Femur (tissue), 1 donor: ENCODE measurements at places on chromosomes 1 and 21.

- DNase-seq, result peak; percentile 5
Measured at GRCh38 chr1:211639475-211640300, 35.7 kb downstream of the NEK2 start.

GRCh38 chr1:212926372-212926771 is 24.0 kb upstream of the VASH2 start:
- DNase-seq, result no peak

DNA sequence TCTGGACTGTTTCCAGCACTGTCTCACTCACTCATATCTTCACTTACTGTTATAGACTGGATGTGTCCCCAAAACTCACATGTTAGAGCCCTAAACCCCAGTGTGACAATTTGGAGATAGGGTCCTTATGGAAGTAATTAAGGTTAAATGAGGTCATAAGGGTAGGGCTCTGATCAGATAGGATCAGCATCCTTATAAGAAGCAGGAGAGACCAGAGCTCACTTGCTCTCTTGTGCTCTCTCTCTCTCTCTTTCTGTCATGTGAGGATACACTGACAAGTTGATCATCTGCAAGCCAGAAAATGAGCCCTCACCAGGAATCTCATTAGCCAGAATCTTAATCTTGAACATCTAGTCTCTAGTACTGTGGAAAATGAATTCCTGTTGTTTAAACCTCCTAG is 23.4 kb downstream of the TNR start:
- DNase-seq, result no peak

DNA sequence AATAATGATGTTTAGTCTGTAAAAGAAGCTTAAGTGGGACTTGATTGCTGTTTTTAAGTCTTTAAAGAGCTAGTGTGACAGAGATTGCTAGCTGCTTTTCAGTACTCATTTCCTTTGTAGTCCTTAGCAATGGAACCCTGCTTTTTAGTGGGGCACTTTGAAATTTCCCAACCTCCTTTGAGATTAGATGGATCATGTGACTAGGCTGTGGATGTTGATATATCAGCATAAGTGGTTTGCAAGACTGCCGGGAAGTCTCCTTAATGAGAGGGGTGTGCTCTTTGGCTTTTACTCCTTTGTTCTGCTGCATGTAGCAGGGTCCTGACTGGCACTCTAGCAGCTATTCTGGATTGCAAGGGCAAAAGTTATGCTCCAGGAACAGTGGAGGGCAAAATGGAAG is 11.2 kb upstream of the RCOR3 start:
- no peak for DNase-seq

DNA sequence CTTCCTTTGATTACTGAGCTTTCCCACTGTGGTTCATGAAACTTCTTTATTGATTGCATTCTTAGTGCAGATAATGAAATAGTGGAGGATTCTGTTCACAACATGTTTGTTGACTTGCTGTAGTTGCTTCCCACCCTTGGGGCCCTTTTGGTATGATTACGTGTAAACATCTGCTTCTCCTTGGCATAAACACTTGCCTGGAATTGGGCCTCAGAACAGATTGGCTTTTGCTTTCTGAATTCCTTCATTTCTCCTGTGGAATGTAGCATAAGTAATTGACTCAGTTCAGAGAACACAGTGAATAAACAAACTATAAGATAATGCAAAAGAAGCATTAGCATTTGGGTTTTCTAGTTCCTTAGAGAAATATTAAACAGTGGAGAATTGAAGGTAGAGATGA is 59.5 kb upstream of the LAMC2 start:
- peak; percentile 58 for DNase-seq

DNA sequence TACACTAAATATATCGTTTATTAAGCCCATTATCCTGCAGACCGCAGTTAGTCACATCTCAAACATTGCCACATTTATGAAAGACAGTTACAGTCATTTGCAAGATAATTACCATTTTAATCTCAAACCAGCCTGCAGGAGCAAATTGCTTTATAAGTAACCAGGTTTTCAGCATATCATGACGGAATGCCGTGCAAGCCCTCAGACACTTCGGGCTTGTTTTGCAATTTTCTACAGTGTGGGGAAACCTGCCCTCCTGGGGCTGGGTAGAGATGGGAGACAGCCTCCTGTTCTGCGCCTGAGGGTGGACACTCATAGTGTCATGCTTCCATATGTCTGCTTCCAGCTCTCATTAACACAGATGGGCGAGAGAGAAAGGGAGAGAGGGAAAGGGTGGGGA is 563.9 kb downstream of the NPHP4 start:
- no peak for DNase-seq

GRCh38 chr1:59384443-59384842 is 87.5 kb downstream of the FGGY start:
- no peak for DNase-seq

DNA sequence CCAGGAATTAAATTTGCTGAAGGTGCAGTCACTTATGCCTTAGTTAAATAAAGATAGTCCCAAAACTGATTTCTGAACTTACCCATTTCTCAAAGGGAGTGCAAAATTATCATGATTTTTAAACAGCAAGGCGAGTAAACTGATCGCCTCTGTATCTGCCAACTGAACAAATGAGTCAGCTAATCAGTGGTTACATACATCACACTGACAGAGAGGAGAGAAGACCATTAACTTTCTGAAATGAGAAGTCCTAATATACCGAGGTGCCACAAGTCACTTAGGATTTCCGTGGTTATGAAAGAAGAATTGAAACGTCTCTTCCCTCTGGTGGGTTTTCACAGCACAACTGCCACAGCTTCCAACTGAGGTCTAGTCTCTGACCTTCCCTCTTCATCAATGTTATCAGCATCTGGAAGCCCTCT is 400.7 kb downstream of the SMYD3 start:
- DNase-seq, result no peak

DNA sequence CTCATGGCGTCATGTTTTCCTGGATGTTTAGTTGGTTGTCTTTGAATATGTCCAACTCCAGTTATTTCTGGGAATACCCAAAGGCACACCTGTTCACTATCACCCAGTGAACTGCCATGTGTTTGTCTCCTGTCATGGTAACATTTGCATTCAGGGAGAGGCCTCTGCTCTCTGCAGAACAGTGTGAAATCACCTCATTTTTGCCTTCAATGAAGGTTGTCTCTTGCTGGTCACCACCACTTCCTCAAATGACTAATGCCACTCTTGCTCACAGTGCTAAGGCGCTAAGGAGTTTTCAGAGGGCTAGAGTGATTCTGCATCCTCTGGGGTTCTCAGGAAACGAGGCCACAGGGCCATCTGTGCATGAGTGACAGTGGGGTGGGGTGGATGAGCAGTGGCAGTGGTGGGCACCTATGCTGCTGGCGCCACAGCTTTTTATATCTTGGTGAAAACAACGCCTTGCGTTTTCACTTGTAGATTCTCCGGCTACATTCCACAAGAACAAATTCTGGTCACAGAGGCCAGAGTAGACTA is 60.0 kb upstream of the ATP5PO start:
- no peak for DNase-seq

DNA sequence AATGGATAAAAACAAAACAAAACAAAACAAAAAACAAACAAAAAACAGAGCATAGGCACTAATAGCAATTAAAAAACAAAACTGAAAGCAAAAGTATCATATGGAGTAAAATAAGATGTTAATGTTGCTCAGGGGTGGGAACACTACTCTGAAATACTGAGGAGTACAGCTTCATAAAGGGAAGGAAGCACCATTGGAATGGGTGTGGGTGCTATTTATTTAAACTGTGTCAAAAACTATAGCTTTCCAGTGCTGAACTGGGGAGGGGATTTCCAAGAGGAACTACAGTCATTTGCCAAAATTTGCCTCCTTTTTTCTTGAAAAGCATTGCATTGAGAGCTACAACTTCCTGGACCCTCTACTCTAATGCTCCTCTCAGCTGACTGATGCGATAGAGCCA is 40.0 kb downstream of the SPTA1 start:
- no peak for DNase-seq

- DNase-seq, result no peak
Measured at GRCh38 chr1:38334930-38335592, 288.5 kb upstream of the POU3F1 start.

GRCh38 chr1:101278238-101278637 is 41.4 kb downstream of the S1PR1 start:
- no peak for DNase-seq

- DNase-seq, result no peak
Measured at GRCh38 chr1:174204697-174205308, 45.5 kb downstream of the RABGAP1L start.

GRCh38 chr1:41241354-41241748 is 755 bp downstream of the SCMH1 start:
- peak; percentile 61 for DNase-seq

GRCh38 chr1:117512728-117513321 is 93.0 kb upstream of the TENT5C start:
- no peak for DNase-seq

DNA sequence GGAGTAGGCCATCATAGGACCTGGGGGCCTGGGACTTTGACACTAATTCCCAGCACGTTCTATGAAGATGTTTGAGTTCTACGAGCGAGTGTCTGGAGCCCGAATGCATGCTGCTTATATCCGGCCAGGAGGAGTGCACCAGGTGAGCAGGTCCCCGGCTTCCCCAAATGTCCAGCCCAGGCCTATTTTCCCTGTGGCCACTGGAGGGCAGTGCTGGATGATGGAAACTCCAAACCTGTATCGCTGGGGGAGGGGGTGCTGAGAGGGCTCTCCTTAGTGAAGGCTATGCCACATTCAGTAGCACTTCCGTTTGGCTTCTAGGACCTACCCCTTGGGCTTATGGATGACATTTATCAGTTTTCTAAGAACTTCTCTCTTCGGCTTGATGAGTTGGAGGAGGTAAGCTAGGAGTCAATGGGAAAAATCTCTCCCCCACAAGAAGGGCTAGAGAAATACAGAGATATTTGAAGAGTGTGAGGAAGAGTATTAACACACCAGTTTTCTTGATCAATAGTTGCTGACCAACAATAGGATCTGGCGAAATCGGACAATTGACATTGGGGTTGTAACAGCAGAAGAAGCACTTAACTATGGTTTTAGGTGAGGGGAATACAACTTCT is 5.2 kb upstream of the FCER1G start:
- DNase-seq, result peak; percentile 78
